Activated CD4-positive, alpha-beta T cell treated with anti-CD3 and anti-CD28 coated beads, Interleukin-2, amount 50 U/mL, for 48 hours (primary cell): ENCODE measurements at places on chromosomes 3 and 15.

- DNase-seq = no peak
These were observed 858.9 kb upstream of the CFAP20DC start for GRCh38 chr3:59908701-59909100.

DNA sequence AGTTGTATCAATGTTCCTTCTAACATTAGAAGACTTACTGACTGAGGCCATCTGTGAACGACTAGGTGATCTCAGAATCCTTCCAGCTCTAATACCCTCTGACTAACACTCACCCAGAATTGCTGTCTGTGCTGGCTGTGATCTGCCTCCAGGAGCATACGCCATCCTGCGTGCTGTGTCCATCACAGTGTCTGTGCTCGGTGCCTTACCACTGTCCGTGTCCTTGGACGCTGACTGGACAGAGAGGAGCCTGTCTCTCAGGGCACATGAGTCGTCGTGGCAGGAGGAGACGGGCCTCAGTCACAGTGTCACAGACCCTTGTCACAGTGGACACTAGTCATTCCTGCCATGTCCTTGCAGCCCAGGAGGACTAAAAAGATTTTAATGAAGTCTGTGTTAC lies 83.1 kb downstream of the LMLN start:
- no peak for DNase-seq

GRCh38 chr15:93071469-93071936 lies 17.5 kb downstream of the RGMA start:
- no peak for DNase-seq

DNA sequence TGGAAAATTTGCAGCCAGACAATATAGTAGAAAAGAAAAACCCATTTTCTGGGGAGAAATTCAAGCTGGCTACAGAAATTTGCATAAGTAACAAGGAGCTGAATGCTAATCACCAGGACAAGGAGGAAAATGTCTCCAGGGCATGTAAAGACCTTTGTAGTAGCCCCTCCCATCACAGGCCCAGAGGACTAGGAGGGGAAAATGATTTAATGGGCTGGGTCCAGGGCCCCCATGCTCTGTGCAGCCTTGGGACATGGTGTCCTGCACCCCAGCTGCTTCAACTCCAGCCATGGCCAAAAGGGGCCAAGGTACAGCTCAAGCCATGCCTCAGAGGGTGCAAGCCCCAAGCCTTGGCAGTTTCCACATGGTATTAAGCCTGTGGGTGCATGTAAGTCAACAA lies 197.6 kb upstream of the POU1F1 start:
- DNase-seq = no peak

DNA sequence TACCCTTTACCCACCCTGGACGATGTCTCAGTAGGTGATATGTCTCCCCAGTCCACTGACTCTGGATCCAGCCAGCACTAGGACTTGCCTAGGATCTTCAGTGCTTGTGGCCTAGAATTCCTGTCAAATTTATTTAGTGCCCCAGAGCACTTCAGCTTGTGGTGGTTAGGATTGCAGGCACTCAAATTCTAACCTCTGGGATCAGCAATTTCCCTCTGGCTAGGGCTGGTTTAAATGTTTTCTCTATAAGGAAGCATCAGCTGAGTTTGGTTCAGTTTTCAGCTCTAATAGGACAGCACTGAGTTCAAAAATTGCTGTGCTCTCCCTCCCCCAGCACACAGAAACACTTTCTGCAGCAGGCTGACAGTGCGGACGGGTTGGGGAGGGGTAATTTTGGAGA lies 8.1 kb downstream of the OR5H6 start:
- no peak for DNase-seq

DNA sequence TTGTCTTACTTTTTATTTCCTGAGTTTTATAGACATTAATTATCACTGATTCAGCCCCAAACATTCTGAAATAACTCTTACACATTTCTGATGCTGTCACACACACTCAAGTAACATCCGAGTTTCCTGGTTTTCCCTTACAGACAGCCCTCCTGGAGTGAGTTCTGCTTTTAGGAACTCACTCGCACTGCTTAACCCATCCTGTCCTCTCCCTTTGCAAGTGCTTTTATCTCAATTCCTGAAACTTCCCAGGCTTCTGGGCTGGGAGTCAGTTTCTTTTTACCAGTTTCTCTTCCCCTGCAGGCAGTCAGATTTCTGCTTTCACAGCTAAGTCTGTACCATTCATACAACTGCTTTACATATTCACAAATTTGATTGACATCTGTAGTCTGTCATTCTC lies 15.6 kb upstream of the SH3GL3 start:
- DNase-seq = no peak

- DNase-seq = no peak
These were observed 371.7 kb upstream of the CNTN6 start for GRCh38 chr3:721086-721485.

DNA sequence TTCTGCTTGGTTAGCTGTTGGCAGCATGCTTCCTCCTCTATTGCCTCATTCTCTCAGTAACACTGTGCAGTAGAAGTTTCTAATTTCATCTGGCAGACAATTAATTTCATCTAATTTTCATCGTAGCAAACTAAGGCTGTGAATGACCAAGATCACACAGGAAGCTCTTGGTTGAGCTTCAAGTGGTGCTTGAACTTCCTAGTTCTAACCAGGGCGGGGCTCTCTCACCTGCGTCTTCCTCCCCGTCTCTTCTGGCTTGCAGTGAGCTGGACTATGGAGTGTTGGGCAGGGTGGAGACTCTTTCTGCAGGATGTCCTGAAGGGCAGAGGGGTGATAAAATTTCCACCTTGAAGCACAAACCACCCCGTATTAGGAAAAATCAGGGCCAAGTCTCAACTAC lies 2.0 kb upstream of the IL16 start:
- DNase-seq = no peak

- DNase-seq = no peak
These were observed 40.7 kb upstream of the CHST2 start for GRCh38 chr3:143078883-143079282.

DNA sequence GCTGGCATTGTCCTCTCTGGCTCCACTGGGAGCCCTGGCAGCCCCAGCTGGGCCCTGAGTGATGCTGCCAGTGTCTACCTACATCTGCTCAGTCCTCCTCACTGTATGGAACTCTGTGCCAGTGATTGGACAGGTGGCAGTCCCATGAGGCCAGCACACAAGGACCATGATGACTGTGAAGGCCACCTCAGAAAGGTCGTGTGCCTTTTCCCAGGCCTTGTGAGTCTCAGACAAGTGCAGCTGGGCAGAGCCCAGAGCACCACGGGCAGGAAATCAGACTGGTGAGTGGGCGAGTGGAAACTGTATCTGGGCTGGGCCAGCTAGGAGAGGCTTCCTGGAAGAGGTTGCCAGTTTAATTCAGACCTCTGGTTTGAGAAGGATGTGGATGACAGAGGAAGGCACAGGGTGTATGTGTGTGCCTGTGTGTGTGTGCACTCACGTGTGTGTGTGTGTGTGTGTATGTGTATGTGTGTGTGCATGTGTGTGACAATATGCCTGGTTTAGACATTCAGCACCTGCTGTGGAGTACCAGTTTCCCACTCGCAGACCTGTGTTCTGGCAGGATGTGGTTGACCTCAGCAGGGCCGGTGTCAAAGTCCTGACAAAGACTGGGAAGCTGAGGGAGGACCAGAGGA lies 7.0 kb downstream of the MAPKAPK3 start:
- DNase-seq = peak; percentile 79

DNA sequence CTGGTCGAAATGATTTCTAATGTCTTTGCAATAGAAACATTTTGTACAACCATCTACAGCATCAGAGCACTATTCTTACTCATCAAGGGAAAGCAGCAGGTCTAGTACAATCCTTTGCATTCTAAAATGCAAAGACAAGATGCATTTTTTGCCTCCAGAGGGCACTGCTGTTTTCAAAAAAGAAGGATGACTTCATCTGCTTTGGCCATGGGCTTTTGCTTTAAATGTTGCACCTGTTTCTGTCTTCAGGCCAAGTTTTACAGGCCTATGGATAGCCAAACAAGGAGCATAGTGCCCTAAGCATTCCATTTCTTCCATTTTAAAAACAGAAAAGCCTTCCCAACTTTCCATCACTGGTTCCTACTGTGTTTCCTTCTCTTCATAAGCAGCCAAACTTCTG lies 3.4 kb downstream of the PARP9 start:
- peak; percentile 64 for DNase-seq

DNA sequence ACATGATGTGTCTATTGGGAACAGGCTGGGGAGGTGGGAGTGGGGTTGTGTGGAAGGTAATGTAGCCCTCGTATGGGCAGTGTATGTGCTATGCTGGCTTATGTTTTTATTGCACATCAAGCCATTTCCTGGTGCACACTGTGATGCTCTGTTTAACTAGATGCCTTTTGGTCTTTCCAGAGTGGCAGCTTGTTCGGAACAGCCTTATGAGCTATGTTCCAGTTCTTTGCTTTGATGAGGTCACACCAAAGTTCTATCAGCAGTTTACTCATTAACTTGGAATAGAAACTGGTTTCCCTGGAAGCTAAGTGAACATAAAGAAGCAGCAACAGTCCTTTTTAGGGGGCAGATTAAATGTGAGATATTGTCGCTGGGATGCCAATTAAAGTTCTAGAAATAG lies 133.9 kb downstream of the DIPK2A start:
- no peak for DNase-seq

- DNase-seq = no peak
These were observed 124.7 kb downstream of the WNT5A start for GRCh38 chr3:55362210-55362960.

- DNase-seq = no peak
These were observed 517.0 kb upstream of the NAALADL2 start for GRCh38 chr3:174342171-174342570.

GRCh38 chr15:95401587-95401986 lies 928.9 kb upstream of the NR2F2 start:
- no peak for DNase-seq

DNA sequence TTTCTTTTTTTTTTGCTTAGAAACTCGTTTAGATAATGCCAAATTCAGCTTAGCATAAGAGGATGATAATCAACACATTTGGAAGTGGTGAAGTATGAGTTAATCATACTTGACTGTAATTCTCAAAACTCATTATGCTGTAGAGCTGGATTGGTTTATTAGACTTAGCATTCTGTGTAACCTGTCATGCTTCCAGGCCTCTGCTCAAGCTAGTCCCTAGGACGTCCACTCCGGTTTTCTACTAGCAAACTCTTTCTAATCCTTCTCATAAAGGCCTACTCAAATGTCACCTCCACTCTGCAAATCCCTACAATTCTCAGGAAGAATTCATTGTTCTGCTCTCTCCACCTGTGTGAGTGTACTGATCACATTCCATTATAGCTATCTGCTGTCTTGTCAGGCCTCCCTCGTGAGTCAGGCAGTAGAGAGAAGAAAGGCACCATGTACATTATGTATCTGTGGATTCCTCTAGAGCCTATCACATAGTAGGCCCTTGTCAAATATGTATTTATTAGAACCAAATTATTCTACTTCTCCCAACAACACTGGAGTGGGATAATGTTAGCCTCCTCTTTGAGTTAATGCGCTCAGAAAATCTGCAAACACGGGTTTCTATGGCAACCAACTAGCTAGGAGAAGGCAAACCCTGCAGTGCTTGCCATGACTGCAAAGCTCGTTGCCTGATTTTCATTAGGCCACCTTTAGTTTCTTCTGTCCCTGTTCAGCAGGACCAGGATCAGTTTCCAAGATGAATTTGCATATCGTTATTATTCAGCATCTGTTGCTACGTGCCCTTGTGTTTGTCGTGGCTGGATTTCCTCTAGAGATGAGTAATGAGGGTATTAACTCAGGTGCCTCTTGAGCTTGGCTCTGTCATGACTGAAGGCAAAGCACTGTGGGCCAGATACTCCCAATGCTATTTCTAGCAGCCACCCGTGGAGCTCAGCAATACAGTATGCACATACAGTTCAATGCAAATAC lies 30.7 kb downstream of the ATP13A5 start:
- no peak for DNase-seq

DNA sequence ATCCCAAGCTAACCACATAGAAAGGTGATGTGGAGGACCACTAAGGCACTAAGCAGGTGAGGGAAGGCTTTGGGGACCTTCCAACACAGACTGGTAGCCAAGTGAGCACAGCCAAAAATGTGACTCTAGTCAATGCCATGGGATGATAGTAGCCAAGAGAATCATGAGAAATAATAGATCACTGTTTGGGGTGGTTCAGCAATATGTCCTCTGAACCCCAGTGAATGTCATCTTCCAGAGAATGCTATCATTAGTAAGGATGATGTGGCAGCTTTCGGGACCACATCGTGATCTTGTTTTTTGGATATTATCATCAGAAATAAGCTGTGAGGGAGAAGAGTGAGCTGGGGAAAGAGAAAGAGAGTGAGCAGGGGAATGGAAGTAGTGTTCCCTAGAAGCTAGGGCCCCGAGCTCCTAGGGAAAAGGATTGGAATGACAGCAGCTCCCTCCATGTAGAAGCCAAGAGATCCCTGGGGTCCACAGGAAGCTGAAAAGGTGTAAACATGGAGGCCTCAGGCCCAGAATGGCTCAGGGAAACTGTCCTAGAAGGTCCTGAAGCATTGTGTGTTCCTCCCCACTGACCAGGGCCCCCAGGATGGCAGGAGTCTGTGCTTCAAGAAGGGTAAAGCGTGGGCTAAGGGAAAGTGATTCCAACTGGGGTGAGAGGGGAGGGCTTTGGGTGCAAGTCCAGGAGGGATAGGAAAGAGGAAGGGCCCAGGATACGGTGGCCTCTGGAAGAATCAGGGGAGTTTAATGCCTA lies 56.6 kb upstream of the KLF13 start:
- no peak for DNase-seq

DNA sequence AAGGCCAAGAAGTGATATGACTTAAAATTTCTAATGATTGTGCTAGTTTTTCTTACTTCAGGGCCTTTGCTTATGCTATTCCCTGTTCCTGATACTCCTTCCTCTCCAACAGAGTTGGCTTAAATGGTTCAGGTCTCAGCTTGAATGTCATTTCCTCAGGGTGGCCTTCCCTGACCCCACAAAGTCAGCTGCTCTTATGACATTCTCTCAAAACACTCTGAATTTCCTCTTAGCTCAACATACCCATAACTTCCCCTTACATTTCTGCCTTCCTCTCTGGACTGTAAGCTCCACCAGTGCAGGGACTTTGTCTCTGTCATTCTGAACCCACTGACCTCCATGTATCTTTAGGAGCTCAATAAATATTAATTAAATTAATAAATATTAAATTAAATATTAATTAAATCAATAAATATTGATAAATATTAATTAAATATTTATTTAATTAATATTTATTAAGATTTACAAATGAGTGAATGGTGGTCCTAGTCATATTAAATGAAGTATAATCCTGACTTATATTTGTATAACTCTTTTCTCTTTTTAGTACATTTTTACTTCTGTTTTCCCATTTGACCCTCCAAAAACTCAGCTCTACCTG lies 17.9 kb upstream of the TMCC1 start:
- no peak for DNase-seq

DNA sequence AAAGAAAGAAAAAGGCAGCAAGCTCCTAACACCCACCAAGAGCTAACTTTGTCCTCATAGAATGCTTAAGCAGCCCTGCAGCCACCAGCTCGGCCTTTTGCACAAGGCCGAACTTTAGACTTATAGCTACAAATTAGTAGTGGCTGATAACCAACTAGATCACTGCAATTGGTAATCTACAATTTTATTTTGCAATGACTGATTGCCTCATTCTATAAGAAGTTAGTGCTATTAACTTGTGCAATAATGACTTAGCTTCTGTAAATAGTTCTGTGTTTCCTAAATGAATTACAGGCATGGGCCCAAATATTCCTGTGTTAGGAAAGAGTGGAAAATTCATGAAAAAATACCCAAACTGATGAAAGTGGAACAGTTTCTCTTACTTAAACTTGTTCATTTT lies 284.8 kb upstream of the CFAP20DC start:
- DNase-seq = no peak

GRCh38 chr3:138941259-138941885 lies 5.6 kb downstream of the FOXL2 start:
- DNase-seq = peak; percentile 49

- DNase-seq = no peak
These were observed 42.9 kb downstream of the HAPLN3 start for GRCh38 chr15:88852476-88852875.
